SJSA1 (cell line): ENCODE measurements at places on chromosomes 7 and 10.

- DNase-seq, result no peak
These were observed 12.1 kb upstream of the SLC29A3 start for GRCh38 chr10:71306979-71307378.

DNA sequence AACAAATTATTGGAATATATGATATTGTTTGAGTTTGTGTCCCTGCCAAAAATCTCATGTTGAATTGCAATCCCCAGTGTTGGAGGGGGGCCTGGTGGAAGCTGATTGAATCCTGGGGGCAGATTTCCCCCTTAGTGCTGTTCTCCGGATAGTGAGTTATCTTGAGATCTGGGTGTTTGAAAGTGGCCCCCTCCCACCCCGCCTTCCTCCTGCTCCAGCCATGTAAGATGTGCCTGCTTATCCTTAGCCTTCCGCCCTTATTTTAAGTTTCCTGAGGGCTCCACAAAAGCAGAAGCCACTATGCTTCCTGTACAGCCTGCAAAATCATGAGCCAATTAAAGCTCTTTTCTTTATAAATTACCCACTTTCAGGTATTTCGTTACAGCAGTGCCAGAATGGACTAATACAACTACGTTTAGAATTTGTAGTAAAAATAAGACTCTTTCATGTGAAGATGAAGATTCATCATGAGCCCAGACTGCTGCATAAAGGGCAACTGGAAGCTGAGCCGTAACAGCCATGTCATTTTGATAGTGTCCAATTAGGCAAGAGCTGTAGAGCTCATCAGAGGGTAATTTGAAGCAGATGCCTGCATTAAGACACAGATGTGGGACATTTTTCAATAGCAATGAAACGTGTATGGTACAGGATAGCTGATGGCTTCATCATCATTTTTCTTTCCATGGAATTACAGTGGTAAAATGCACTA lies 1007.2 kb downstream of the REEP3 start:
- no peak for DNase-seq

DNA sequence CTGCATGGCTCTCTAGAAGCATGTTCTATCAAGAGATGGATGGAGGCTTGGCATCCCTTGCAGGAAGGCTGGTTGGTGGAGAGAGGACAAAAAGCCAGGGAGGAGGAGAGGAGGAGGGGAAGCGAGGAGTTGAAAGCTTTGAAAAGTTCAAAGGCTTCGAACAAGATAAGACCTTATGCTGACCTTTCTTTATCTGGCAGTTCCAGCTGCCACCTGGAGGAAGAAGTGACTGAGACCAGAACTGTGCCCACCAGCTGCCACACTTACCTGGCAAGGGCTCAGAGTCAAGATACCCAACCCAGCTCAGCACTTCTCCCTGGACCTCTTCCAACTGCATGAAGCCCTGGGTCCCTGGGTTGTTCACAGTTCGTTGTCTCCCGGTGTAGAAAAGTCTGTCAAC lies 14.8 kb downstream of the CCL24 start:
- DNase-seq, result no peak

- no peak for DNase-seq
These were observed 41.4 kb upstream of the PNLIPRP3 start for GRCh38 chr10:116385994-116386809.

DNA sequence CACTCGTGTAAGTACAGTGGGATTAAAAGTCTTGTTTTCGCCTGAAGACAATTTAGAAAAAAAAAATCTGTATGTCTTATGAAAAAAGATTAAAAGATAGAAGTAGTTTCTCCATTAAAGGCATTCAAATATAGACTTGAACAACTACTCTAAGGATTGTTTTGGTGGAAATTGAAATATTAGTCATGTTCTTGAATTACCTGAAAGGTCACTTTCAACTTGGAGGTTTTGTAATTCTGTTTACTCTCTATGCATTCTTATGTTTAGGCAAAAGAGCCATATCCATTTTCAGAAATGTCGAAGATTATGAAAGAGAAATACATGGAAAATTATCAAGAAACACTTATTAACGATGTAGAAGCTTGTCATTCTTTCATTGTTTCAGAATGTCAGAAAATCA lies 373.7 kb downstream of the ARL4A start:
- no peak for DNase-seq
